Dermis microvascular lymphatic vessel endothelial cell (primary cell): ENCODE measurements at places on chromosomes 7 and 10. TPM values are rescaled to one million over a fixed set of nuclear protein-coding genes. Genes with fewer than 3 reads are reported as not detected.

TAS2R41 gene
- not detected in 2 replicates for total RNA-seq

SAP25 gene
- 0.13 TPM in 1 of 2 replicates, not detected in the other for total RNA-seq

DOCK4 gene
- total RNA-seq, result 59.7 and 63.8 TPM in 2 replicates

- no peak for DNase-seq
Observed at GRCh38 chr7:100475549-100475948, 3.5 kb downstream of the TSC22D4 start.

DNA sequence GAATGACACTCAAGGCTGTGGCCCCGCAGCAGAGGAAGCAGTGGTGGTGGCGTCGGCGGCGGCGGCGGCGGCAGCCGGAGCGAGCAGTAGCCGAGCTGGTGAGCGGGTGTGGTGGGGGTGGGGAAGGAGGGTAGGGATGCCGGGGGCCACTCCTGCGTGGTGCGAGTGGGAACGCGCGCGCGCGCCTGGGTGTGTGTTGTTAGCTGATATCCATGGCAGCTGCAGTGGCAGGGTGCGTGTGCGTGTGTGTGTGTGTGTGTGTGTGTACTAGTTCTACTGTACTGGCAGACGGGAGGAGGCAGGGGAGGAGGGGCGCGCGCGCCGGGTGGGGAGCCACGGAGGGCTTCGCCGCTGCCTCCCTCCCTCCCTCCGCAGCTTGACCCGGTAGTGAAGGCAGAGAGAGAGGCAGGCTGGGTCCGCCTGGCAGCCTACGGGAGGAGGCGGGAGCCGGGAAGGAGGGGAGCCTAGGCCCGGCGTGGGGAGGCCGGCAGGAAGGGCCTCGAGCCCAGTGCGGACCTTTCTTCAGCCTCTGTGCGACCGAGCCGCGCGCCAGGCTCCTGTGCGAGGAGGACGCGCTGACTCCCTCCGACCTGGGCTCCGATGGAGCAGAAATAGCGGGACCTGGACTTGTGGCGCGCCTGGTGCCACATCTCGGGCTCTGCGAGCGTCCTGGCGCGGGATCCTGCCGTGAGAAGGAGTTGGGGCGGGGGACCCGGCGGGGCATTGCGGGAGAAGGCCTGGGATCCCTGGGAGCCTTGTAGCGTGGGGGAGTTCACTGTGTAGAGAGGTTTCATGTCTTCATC, at the start of gene MAGI2:
MAGI2 (minus strand) TSS at position 110 of the 803 bp plus-strand sequence. CDS start 347 bp downstream, outside the sequence.
- peak; percentile 73 for DNase-seq

GRCh38 chr10:123134343-123134914, 1.3 kb upstream of the HMX3 start:
- DNase-seq, result no peak

- DNase-seq, result no peak
Observed at GRCh38 chr10:73205081-73205480, 37.2 kb downstream of the FAM149B1 start.

DNA sequence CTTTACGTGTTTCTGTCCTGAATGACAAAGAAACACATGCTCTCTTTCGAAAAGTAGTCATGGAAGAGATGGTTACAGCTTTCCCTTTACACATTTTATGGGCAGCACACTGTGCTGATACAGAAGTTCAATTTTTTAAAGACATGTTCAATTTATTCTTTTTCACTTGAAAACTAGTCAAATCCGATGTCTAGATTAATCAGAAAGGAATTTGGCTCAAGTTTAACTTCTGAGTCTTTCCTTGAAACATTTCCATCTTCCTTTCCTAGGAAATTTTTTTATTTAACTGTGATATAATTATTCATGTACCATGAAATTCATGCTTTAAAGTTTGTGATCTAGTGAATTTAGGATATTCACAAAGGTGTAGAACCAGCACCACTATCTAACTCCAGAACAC, 360.1 kb downstream of the TNS3 start:
- no peak for DNase-seq

- DNase-seq, result no peak
Observed at GRCh38 chr7:130821864-130822263, 87.9 kb upstream of the KLF14 start.
